ENCODE measurements at places on chromosomes 7 and 10. TPM values are rescaled to one million over a fixed set of nuclear protein-coding genes. Genes with fewer than 3 reads are reported as not detected.

GRCh38 chr10:130046591-130046990, 64.0 kb downstream of the C10orf143 start:
- H3K27ac ChIP-seq, result no peak overlapping the region
- H3K36me3 ChIP-seq, result no peaks in the 10 kb centered on the region
- H3K4me3 ChIP-seq, result no peak overlapping the region
- H3K4me1 ChIP-seq, result no peaks in the 10 kb centered on the region

Gene IDI1
- 47.4 TPM for total RNA-seq

- no peaks in the 10 kb centered on the region for H3K27me3 ChIP-seq
- H3K4me1 ChIP-seq, result no peaks in the 10 kb centered on the region
- no peak overlapping the region for H3K27ac ChIP-seq
- no peak for DNase-seq
- no peak overlapping the region for H3K4me3 ChIP-seq
Measured at GRCh38 chr10:10814069-10814468, 203.6 kb upstream of the CELF2 start.

GRCh38 chr7:4633012-4633411, 49.1 kb upstream of the FOXK1 start:
- H3K36me3 ChIP-seq, result no peaks in the 10 kb centered on the region
- no peaks in the 10 kb centered on the region for H3K27me3 ChIP-seq
- H3K4me3 ChIP-seq, result no peak overlapping the region
- no peak for DNase-seq

GRCh38 chr10:102919246-102919959, 1.3 kb downstream of the CNNM2 start:
- DNase-seq, result no peak
- H3K36me3 ChIP-seq, result no peaks in the 10 kb centered on the region
- H3K27me3 ChIP-seq, result no peaks in the 10 kb centered on the region
- H3K27ac ChIP-seq, result no peak overlapping the region

DNA sequence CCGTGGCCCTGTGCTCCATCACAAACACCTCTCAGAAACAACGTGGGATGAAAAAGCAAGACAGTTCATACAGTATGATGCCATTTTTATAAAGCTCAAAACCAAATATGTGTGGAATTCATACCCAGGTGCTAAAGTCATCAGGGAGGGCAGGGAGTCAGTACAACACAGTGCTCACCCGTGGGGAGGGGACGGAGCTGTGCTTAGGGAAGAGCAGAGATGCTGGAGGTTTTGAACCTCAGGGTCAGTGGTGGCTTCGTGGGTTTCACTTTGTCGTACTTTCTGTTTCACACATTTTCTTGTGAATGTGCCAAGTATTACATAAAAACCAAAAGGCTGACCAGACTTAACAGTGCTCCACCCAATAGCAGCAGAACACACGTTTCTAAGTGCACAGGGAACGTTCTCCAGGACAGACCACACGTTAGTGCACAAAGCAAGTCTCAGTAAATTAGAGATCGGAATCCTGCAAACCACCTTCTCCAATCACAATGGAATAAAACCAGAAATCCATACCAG, 21.2 kb downstream of the ZMIZ2 start:
- no peaks in the 10 kb centered on the region for H3K27me3 ChIP-seq
- H3K4me1 ChIP-seq, result peaks cover 32% of the 10 kb centered on the region
- H3K4me3 ChIP-seq, result no peak overlapping the region
- no peak overlapping the region for H3K27ac ChIP-seq
- H3K36me3 ChIP-seq, result peaks cover 20% of the 10 kb centered on the region
- no peak for DNase-seq

GRCh38 chr7:7641129-7641663, 644 bp downstream of the UMAD1 start:
- no peaks in the 10 kb centered on the region for H3K27me3 ChIP-seq
- H3K27ac ChIP-seq, result peak overlapping the region; percentile 97
- DNase-seq, result no peak
- peaks cover 22% of the 10 kb centered on the region for H3K4me1 ChIP-seq
- no peaks in the 10 kb centered on the region for H3K36me3 ChIP-seq

All from CD8-positive, alpha-beta memory T cell (primary cell).